GOT3 (cell line): ENCODE measurements at places on chromosomes 3 and 15.

GRCh38 chr15:78991476-78991875 is 46.6 kb upstream of the CTSH start:
- no peak for DNase-seq

DNA sequence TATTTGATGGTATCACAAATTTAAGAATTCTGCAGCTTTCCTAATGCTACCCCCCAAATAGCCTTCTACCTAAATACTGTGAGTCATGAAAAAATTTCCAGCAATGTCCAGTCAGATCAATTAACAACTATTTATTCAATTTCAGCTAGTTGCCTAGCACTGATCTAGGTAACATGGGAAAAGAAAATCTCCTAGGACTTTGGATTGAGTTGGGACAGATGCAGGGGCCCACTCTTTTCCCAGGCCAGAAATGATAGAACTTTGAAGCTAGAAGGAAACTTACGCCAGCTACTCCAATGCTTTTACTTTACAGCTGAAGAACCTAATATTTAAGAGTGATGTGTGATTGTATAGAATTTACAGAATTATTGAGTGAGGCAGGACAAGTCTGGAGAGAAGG is 196.3 kb downstream of the FMN1 start:
- no peak for DNase-seq

DNA sequence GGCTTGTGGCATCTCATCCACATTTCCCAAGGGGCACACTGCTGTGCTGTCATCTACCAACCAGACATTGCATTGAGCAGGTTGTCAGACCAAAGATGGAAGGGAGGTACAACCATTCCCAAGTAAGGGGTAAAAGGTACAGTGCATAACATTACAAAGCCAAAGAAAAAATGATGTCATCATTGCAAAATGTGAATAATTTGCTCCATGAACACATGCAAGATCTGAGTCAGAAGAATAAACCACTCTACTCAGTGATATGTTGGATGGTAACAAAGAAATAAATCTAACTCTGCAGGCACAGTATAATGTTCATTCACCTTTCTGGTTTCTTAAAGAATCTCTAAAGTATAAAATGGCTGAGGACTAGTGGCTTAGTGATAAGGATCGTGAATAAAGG is 202.7 kb downstream of the MAGI1 start:
- DNase-seq, result no peak

DNA sequence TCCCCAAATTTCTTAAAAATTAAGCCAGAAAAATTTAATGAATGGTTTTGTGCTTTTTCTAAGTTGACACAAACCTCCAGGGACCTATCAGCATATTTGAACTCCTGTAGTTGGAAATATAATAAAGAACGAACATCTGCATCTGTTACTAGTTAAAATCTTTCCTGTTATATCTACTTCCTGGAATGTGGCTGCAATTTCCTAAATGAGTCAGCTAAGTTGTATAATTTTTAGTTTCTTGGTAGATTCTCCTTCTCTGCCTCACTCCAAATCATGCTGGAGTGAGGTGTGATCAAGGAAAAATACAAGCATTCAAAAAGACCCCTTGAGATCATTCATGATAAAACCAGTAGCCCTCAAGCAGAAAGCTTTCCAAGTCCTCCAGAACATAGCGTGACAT is 106.2 kb upstream of the MCTP2 start:
- DNase-seq, result no peak
